ENCODE measurements at places on chromosomes 1 and 21.

GRCh38 chr21:16570171-16570570 lies 840.4 kb downstream of the USP25 start:
- no peak for DNase-seq

DNA sequence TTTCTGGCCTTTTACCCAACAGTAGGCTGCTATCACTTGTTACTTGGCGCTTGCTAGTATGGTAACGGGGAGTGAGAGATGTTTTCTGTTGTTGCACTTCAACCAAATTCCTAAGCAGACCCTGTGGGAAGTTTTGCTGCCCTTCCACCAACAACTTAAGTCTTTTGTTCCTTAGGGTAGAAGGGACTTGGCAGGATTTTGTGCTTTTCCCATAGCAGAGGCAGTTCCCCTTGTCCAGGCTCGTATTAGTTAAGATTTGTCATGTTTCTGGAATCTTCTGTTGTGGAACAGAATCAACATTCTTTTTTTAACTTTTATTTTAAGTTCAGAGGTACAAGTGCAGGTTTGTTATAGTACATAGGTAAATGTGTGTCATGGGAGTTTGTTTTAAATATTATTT lies 73.2 kb upstream of the SGIP1 start:
- no peak for DNase-seq

GRCh38 chr1:67818725-67819301 lies 14.5 kb downstream of the GNG12 start:
- DNase-seq = no peak

DNA sequence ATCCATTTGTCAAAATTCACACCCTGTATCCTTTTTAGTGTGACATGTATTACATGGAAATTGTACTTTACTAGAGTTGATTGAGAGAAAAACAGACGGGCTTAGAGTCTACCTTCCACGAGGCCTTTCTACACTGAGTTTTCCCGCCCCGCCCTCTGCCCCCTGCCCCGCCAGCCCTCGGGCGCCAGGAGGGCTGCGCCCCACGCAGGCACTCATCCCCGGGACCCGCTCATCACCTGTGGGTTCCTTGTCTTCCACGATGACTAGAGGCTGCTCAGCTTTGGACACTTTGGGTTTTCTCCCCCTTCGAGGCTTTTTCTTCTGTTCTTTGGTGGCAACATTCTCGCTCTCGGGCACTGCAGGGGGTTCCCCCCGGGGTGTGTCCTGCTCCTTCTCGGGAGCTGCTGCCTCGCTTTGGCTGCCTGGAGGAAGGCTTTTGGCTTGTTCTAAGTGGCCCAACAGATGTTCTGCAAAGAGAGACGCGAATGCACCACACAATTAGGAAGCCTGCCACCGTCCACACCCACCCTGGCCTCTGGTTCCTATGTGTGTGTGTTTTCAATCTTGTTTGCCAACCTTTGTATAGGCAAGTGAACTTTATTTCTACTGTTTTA lies 39.6 kb downstream of the PRDM15 start:
- no peak for DNase-seq

DNA sequence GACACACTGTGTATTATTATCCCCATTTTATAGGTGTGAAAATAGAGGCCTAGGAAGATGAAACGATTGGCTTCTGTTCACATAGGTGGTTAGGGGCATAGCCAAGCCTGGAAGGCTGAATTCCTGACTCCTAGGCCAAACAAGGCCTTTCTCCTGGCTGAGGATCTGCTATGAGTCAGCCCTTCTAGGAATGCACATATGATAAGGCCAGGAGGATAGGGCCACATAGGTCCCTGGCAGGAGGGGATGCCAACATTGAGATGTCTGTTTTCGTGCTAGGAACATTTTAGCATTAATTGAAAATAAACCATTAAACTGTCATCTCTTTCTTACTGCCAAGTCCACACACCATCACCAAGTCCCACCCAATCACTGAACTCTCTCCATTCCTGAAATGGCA lies 9.2 kb downstream of the CSMD2 start:
- no peak for DNase-seq

- DNase-seq = no peak
Observed at GRCh38 chr1:177451191-177451590, 280.4 kb downstream of the BRINP2 start.

- no peak for DNase-seq
Observed at GRCh38 chr1:8908388-8909151, 30.1 kb upstream of the ENO1 start.

- no peak for DNase-seq
Observed at GRCh38 chr1:114155706-114156105, 2.0 kb upstream of the SYT6 start.

GRCh38 chr1:61756773-61757172 lies 14.5 kb downstream of the PATJ start:
- no peak for DNase-seq

DNA sequence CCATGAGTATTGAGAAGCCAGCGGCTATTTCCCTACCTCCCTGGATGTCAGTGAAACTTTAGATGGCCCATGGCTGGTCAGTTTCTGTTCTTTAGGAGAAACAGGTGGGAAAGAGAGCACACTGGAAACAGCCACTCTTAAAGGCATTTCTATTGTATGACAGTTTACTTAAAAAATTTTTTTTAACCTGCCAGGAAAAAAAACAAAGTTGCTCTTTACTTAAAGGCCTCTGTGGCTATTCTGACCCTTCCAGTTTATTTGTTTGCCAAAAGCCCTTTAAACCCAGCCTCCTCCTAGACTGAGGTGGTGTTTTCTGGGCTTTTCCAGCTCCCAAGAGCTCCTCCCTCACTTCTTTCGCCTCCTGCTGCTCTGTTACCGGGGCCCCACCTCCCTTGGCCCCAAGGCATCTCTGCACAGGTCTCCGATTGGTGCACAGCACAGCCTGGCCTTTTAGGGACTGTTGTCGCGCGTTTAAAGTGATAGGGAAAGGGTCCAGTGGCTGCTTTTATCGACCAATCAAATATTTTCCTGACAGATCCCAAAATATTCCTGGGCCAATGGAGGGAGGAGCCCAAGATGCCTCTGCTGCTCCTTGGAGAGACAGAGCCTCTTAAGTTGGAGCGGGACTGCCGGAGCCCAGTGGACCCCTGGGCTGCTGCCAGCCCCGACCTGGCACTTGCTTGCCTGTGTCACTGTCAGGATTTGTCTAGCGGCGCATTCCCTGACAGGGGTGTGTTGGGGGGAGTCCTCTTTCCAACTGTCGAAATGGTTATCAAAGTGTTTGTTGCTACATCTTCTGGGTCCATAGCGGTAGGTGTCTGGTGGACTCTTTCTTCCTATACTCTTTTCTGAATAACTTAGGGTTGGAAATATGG lies at the start of gene SH3BGR:
Gene SH3BGR (plus strand): TSS at position 639 of the 875 bp plus-strand sequence. CDS start 127 bp downstream, at position 766.
- no peak for DNase-seq

Data from stimulated activated CD4-positive, alpha-beta T cell treated with anti-CD3 and anti-CD28 coated beads, Interleukin-15, amount 100 ng/mL, for 1 hour (primary cell).